ENCODE measurements at places on chromosomes 12 and 14.

DNA sequence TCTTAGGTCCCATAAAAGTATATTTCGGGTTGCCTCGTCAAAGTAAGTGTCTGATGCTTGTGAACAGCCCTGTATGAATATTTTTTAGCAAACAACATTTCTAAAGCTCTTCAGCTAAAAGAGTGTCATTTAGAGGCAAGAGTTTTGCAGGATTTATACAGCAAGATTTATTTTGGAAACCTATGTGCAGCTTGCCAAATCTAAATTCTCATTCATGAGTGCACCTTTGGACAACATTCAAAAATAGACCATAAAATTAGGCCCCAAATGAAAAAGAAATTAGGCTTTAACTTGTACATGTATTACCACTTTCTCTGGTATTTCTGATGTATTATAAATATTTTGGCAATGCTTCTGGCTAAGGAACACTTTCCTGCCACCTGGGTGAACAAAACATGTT is 224.4 kb upstream of the PDZRN4 start:
- no peak for DNase-seq

- DNase-seq = no peak
Observed at GRCh38 chr14:70888681-70889175, 18.5 kb upstream of the PCNX1 start.

GRCh38 chr14:23358042-23358441 is 5.4 kb upstream of the SLC22A17 start:
- no peak for DNase-seq

GRCh38 chr12:10749700-10750384 is 26.7 kb upstream of the YBX3 start:
- peak; percentile 84 for DNase-seq

GRCh38 chr12:131793243-131794022 is 34.8 kb upstream of the MMP17 start:
- DNase-seq = no peak

- no peak for DNase-seq
Observed at GRCh38 chr12:49622501-49623141, 740 bp upstream of the PRPF40B start.

DNA sequence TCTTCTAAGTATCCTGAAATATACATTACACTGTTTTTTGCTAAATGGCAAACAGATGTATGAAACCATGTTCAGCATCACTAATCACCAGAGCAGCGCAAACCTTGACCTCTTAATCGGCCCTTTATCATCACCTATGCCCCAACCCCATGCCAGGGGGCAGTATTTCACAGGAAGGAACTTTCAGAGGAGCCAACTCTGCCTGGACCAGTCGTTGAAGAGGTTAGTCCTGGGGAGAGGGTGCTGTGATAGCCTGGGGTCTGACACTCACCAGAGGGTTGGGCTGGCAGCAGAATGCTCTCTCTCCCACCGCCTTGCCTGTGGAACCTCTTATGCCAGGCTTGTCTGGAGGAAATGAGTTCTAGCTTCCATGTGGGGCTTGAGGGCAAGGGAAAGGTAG is 411.7 kb downstream of the TMEM117 start:
- no peak for DNase-seq

DNA sequence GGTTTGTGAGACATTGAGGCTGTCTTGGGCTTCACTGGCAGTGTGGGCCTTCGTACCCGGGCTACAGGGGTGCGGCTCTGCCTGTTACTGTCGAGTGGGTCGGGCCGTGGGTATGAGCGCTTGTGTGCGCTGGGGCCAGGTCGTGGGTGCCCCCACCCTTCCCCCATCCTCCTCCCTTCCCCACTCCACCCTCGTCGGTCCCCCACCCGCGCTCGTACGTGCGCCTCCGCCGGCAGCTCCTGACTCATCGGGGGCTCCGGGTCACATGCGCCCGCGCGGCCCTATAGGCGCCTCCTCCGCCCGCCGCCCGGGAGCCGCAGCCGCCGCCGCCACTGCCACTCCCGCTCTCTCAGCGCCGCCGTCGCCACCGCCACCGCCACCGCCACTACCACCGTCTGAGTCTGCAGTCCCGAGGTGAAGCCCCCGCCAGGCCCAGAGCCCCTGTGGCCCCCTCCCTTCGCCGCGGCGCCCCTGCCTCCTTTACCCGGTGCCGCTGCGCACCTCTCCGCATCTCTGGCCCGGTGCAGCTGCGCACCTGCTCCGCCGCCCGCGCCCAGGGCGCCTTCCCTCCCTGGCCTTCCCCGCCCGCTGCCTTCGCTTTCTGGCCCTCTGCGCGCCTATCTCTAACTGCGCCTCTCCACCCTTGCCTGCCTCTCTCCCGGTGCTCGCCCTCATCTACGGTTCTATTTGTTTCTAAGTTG is at the start of gene ENO2:
Gene ENO2 (plus strand): TSS at position 335 of the 701 bp plus-strand sequence. CDS start 1,253 bp downstream, outside the sequence.
- DNase-seq = peak; percentile 81

DNA sequence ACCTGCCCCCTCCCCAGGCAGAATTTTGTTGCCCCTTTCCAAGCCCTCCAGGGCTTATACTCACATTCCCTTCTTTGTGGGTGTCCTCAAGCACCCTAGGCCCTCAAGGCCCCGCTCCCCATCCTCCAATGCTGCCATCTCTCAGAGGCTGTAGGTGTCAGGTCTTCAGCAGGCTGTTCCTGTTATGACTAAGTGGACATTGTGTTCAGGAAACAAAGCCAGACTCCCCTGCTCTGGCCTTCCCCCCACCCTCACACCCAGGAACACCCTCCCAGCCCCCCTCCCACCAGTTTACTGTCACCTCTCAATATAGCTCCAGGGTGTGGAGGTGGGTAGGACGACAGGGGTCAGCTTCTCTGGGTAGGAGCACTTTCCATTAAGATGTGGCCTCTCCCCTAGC is 1.4 kb upstream of the MYH6 start:
- no peak for DNase-seq

DNA sequence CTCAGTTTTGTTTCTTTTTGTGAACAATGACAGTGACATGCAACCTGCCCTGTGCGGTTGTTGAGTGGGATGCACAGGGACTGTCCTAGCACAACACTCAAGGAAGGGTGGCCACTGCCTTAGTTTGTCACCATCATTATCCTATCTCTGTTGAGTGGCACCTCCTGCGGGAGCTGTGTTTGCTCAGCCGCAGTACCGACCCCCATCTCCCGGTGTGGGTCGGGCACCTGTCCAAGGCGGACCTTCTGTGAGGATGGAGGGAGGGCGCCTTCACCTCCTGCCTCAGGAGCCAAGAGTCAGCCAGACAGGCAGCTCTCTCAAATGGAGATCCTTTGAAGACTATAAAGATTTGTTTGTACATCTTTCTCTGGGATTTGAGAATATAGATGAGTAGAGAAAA is 142.1 kb downstream of the TSPAN9 start:
- DNase-seq = no peak

DNA sequence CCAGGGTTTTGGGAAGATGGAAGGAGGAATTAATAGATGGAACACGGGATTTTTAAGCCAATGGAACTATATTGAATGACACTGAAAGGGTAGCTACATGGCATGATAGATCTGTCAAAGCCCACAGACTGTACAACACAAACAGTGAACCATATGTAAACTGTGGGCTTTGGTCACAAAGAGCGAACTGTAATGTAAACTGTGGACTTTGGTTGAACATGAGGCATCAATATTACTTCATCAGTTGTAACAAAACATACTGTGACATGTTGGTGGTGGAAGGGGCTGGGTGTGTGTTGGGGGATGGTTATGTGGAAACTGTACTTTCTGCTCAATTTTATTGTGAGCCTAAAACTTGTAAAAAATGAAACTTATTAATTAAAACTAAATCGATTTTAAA is 210.6 kb upstream of the HMGA2 start:
- DNase-seq = no peak

DNA sequence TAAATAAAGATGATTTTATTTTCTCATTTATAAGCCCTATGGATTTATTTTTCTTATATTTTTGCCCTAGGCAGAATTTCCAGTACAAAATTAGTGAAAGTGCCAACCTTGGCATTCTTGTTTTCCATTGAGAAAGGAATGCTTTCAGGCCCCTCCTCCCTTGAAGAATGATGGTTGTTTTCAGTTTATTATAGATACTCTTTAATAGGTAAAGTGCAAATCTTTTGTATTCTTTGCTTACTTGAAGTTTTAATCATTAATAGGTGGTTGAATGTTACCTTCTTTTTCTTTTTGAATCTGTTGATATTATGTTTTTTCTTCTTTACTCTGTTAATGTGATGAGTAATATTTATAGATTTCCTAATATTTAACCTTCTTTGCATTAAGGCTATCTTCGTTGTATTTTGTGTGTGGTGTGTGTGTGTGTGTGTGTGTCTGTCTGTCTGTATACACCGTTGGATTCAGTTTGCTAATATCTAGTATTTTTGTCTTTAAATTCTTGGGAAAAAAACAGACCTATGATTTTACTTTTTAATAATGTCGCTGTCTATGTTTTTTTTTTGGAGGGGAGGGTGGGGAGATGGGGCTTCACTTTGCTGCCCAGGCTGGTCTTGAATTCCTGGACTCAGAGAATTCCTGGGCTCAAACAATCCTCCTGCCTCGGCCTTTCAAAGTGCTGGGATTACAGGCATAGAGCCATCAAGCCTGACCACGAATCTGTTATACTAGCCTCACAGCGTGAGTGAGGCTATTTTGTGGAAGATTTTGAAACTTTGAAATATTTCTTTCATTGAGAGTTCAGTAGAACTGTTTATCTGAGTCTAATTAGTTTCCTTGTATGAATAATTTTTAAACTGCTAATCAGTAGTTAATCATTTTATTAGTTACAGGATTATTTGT is 13.5 kb downstream of the SRGAP1 start:
- DNase-seq = no peak

DNA sequence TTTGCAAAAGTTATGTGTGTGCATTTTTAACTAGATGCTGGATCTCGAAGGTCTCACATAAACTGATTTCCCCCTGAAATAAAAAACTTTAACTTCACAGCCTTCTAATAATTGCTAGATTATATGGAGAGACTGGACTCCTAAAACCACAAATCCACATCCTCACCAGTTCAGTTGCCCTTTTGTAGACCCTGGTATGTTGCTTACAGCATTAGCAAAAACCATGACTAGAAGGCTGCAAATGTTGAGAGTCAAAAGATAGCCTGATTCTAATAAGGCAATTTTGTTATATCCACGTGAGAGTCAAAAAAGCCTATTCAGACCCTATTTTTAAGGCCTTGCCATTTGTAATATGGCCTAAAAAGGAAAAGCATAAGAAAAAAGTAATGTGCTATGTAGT is 37.4 kb downstream of the RASSF8 start:
- DNase-seq = no peak

- no peak for DNase-seq
Observed at GRCh38 chr12:26730481-26731350, 102.3 kb downstream of the ITPR2 start.

GRCh38 chr12:23952071-23952470 is 2.6 kb upstream of the SOX5 start:
- no peak for DNase-seq

Data from tibial artery (tissue), 4 donors.